ENCODE measurements at places on chromosomes 2 and 18.

DNA sequence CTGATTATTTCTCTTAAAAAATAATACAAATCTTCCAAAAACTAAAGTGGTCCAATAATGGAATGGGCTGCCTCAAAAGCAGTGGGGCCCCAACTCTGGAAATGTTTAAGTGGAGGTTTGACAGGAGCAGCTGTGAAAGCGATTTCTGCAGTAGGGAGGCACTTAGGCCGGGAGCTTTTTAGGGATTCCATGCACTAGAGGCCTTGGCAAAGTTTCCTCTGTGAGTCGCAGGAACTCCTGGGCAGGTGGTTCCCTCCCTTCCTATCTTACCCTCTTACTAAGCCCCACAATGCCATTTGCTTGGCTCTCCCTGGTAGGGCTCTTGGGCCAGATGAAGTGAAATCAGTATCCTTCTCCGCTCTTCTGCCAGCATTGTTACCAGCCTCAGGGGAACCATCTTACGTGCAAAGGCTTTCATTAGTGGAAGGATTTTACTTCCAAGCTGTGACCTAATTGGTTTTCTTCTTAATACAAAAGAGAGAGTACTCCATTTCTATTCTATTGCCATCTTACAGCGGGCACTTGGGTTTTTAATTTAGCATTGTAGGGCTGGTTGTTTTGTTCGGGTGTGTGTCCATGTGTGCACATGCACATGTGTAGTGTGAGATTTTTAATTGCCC lies 34.3 kb upstream of the C18orf32 start:
- DNase-seq: no peak

DNA sequence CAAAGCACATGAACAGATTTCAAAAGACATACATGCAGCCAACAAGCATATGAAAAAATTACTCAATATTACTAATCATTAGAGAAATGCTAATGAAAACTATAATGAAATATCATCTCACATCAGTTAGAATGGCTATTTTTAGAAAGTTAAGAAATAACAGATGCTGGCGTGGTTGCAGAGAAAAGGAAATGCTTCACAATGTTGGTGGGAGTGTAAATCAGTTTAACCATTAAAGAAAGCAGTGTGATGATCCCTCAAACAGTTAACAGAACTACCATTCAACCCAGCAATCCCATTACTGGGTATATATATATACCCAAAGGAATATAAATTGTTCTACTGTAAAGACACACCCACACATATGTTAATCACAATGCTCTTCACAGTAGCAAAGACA lies 117.7 kb upstream of the SETBP1 start:
- no peak for DNase-seq

DNA sequence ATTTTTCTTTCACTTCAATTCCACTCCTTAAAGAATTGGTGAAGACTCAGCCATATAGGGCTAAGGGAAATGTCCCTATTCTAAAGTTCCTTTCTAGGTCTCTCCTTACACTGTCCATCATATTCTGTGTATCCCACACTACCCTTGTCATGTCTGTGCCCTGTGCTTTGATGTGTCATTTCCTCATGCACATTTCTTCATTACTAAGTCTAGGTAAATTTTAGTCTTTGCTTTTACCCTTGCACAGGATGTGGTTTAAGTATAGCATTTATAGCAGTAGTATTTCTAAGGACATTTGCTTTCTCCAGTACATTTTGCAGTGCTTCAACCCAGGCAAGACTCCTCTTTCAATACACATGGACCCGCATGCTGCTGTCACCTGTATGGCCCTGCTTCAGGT lies 221.5 kb upstream of the ACVR2A start:
- DNase-seq: no peak

DNA sequence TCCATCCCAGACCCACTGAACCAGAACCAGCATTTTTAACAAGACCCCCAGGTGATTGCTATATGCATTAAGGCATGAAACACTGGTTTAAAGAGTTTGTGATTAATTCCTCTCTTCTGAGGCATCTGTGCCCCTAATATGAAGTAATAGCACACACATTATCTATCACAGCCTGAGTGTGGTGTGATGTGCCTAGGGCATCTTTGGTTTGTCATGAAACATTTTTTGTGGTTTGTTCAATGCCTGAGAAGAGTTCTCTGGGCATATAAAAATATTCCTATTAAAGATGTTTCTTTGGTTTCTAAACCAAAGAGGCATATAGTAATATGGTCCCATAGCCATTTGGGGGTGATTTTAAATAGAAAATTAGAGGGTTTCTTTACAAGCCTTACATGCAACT lies 221.7 kb upstream of the SPOPL start:
- DNase-seq: no peak
